Cardiac muscle cell (in vitro differentiated cells and primary cell): ENCODE measurements at places on chromosomes 11 and 22. TPM values are rescaled to one million over a fixed set of nuclear protein-coding genes. Genes with fewer than 3 reads are reported as not detected.

Gene ST14
- polyA plus RNA-seq: 0.61 TPM in 1 of 2 replicates, not detected in the other

Gene P2RX3
- 0.39 and 0.62 TPM in 2 replicates for polyA plus RNA-seq

DNA sequence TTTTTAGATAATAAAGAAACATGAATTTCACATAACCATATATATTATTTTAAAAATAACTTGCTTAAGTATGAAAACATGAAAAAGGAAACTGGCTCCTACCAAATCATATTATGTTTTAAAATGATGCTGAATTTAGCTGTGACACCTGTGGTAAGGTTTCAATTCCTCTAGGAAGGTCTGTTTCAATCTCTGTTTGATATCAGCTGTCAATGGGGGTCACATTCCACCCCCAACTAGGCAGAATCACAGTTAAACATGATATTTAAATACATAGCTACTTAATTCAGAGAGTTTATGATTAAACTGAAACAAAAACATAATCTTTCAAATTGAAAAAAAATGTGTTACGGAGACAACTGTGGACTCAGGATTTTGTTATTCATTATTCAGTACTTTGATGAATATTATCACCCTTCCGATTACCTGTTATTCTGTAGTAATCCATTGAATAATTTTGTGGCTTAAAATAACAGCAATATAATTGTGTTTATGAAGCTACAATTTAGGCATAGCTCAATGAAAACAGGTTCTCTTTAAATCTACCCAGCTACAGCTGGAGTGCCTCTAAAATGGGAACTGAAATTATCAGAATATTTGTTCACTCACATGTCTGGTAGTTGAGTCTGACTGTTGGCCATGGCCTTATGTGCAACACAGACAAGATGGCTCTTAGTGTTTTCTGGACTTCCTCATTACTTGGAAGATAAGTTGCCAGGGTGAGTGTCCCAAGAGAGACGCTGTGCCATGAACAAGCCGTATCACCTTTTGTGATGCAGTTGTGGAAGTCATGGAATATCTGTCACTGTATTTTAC lies 244.6 kb upstream of the ANO3 start:
- DNase-seq: no peak

- no peak for DNase-seq
Observed at GRCh38 chr11:36441610-36442208, 68.4 kb downstream of the TRAF6 start.

DNA sequence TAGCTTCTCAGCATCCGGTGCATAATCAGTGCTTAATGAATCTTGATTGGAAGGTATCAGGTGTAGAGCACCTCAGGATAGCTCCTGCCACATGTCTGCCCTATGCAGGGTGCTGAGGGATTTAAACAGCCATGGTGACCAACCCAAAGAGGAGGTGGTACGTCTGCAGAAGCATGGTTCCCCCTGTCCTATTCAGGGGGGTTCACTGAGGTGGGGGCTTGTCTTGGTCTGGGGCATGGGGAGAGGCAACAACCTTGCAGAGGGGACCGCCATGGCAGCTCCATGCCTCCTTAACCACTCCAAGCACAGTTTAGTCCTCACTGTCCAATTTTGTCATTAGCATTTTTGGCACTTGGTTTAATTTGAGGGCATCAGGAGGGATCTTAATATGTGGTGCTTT lies 24.9 kb downstream of the UBE2L3 start:
- no peak for DNase-seq

GRCh38 chr11:31478223-31478590 lies 31.2 kb downstream of the IMMP1L start:
- no peak for DNase-seq

GRCh38 chr11:76335842-76336241 lies 45.1 kb downstream of the THAP12 start:
- DNase-seq: no peak

- DNase-seq: no peak
Observed at GRCh38 chr11:30107899-30108298, 91.1 kb upstream of the KCNA4 start.
